ENCODE measurements at places on chromosomes 11 and 22.

GRCh38 chr22:40210818-40211217 lies 33.1 kb downstream of the TNRC6B start:
- no peak for DNase-seq

- DNase-seq, result no peak
Observed at GRCh38 chr11:58958500-58958899, 19.2 kb downstream of the GLYATL1 start.

- DNase-seq, result no peak
Observed at GRCh38 chr11:118000067-118000849, 14.1 kb downstream of the IL10RA start.

GRCh38 chr11:11996321-11997048 lies 11.9 kb downstream of the DKK3 start:
- DNase-seq, result no peak

DNA sequence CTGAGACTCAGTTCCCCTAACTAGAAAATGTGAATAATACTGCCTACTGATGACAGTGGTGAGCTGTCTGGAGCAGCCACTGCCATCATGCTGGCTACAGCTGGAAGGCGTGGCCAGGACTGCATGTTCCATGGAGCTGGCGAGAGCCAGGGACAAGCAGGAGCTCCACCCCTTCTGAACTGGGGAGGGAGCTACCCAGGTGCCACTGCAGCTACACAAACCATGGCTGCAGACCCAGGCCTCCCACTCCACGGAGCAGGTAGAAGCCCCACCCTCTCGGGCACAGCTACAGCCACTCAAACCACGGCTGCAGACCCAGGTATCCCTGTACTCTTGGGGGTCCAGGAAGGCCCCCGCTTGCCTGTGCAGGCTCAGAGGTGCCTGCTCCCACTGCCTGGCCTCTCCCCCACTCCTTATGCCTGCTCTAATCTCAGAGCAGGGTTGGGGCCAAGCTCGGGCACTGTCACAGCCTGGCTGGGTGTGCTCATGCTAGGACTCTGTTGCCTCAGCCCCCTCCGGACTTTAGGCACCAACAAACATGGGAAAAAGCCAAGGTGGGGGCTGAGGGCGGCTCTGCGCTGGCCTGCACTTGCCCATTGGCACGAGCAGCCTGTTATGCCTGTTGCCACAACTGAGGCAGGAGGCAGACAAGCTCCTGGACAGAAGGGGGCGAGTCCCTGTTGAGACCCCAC lies 51.7 kb downstream of the RAB30 start:
- DNase-seq, result no peak

DNA sequence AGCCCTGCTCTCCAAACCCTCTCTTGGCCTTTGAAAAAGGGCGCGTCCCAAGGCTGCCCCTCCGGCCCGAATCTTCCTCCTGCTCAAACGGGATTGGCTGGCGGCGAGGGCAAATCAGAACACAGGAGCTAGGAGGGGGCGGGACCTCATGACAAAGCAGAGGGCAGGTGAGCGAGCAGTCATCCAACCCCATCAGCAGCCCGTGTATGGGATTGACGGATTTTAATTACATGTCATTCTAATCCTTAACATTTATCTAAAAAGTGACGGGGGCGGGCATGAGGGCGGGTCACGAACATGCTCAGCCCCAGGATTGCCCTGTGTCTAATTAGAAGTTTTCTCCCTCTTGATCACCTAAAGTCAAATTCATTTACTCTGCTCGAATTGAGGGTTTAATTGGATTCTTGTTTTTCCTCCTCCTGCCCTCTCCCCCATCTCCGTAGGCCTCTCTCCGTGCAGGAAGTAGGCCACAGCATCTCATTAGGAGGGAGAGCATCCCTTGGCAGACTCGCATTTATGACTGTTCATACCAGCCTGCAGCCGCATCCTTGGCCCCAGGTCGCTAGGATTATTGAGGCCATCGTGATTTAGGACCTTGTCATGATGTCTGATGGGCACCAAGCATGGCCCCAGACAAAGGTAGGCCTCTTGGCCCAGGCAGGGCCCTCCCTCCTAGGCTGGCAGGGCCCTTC lies 147.1 kb downstream of the CHST1 start:
- DNase-seq, result no peak

DNA sequence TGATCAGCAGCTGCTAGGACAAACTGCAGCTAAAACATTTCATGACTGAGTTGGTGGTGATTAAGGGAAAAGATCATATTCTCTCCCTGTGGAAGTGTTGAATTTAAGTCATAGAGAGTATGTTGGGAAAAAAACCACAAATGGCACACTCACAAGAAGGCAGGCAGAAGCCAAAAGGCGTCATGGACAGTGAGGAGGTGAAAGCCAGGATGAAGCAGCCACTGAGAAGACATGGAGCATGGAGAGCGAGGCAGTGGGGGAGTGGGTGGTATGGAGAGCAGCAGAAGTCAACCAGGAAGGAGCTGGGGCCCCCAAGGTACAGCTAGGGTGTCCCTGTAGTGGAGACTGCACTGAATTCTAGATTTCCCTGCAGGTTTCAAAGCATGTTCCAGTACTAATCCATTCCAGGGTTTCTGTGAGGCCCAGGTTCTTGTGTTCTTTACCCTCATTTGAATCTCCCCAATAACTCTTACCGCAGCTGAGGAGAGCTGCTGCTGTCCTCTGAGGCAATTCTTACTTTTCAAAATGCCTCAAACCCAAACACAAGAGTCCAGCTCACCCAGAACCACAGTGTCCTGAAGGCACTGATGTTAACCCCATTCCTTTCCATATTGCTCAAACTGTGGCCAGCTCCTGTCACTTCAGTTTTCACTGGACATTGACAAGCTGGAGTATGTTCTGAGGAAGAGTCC lies 191.8 kb upstream of the E2F8 start:
- DNase-seq, result no peak

GRCh38 chr22:38292694-38293093 lies 19.9 kb upstream of the TMEM184B start:
- no peak for DNase-seq

- DNase-seq, result peak; percentile 0
Observed at GRCh38 chr22:33302049-33302545, 243.9 kb upstream of the SYN3 start.

DNA sequence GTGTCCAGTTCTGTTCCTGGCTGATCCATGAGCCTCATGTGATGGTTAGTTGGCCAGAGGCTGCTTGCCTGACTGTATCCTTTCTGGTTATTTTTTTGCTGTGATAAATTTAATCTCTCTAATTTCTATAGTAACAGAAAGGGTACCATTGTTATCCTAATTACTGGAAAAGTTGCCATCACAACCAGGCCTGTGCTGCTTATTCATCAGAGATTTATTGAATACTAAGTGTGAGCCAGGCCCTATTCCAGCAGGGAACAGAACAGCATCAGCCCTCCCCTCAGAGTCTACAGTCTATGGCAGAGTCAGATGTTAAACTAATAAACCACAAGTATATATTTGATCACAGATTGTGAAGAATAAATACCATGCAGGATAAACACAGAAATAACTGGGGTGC lies 86.8 kb downstream of the DEPDC5 start:
- no peak for DNase-seq

GRCh38 chr11:18285841-18286240 lies 19.8 kb downstream of the SAA1 start:
- no peak for DNase-seq

GRCh38 chr11:69986440-69986787 lies 91.7 kb upstream of the ANO1 start:
- DNase-seq, result no peak

DNA sequence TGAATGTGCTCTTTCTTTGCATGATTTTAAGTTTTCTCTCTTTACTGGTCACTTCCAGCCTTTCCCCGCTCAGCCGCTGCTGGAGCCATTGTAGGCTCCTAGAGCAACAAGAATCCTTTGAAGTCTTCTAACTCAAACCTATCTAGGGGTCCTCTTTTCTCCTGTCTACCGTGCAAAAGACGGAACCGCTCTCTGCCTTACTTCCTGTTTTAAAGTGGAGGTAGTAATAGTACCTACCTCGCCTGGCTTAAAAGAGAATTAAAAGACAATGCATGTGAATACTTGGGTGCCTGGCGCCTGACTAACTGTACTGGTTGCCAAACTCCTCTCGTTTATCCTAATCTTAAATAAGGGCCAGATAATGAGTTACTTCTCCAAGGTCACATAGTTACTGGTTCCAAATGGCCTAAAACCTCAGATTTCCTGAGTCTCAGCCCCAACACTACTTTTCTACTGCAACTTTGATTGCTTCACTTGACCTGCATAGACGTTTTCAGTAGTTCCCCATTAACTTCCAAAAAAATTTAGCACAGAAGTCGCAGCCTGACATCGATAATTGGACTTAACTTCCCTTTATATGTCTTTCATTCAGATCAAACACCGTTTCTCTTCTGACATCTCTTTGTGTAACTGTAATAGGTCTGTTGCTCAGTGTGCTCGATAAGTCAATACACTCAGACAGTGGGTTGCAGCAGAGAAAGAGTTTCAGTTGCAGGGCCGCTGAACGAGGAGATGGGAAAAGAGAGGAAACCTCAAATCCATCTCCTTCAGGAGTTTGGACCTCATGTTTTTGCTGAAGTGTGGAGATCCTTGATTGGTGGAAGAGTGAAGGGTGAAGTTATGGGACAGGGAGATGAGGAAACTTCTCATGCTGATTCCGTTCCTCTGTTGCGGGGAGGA lies 891 bp downstream of the SAMM50 start:
- no peak for DNase-seq

GRCh38 chr11:119747868-119748660 lies 19.1 kb upstream of the NECTIN1 start:
- DNase-seq, result no peak

DNA sequence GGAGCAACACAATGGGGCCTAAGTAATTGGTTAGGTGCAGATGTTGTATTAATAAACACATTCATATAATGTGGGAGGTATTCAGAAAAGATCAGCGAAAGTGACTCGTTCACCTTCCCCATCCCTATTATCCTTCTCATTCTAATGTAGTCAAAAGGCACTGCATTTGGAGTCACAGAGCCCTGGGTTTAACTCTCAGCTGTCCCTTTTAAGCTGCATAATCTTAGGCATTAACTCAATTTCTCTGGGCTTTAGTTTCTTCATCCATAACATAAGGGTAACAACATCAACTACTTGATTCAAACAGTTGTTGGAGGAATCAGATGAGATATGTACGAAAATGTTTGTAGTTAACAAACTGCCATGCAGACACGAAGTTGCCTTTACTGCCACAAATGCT lies 187.6 kb upstream of the PITPNB start:
- DNase-seq, result no peak

GRCh38 chr22:50626314-50626849 lies 1.6 kb downstream of the ARSA start:
- DNase-seq, result no peak

DNA sequence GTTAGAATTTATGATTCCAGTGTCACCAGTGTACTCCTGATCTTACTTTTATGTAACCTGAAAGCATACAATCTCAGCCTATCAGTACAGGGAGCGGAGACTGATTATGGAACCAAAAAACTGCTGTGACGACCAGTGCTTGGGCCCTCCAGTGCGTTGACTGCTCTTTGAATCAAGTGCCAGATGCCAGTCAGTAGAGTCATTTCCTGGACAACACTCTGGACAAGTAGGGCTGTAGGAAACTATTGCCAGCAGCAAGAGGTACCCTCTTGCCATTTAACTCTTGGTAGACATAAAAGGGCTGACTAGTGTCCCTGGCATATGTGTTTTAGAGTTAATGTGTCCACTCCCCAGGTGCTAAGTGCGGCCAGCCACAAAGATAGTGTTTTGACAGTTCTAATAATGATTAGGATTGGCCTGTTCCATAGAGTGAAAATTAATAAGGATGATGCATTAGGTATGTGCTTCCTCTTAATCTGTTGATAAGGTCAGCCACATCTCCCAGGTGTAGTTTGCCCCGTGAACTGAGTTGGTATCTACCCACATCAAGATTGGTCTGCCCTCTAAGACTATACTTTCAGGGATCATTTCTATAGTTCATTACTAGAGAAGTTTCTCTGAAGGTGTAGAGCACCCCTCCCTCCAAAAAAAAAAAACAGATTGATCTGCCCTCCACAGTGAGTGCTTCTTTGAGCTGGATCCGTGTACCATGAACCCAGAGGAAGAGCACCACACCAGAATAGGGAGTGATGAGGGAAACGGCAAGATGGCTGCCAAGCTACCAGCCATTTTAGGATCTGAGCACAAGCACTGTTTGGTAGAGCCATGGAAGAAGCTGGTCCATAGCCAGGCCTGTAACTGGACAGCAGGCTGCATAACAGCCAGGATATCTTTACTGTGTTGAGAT lies 20.7 kb upstream of the AIFM3 start:
- DNase-seq, result no peak

- DNase-seq, result no peak
Observed at GRCh38 chr11:98940913-98941312, 79.8 kb upstream of the CNTN5 start.

- no peak for DNase-seq
Observed at GRCh38 chr22:41217553-41218157, 12.5 kb downstream of the L3MBTL2 start.

DNA sequence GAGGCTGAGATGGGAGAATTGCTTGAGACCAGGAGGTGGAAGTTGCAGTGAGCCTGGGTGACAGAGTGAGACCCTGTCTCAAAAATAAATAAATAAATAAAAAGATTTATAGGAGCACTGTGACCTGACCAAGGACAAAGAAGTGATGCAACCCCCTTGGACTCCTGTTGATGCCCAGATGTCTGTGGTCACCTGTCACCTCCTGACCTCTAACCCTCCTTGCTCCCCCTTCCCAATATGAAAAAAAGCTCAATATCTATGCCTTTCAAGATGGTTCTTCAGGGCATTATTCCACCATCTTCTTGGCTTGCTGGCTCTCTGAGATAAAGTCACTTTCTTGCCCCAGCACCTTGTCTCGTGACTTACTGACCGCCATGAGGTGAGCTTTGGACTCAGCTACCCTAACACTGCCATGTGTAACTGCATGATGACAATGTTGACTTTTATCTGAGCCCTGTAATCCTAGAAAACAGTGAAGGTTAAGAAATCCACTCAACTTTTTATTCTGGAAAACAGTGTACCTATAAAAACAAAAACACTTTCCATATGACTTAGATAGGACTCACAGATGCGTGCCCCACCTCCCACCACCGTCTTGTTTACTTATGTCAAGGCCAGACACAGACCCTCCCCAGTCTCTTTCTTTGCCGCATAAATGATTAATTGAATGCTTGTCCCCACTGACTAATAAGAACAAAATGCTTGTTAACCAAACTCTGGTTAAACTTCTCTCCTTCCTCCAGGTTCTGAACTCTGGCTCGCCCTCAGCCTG lies 360.5 kb downstream of the BUD13 start:
- DNase-seq, result peak; percentile 29

- no peak for DNase-seq
Observed at GRCh38 chr11:43830928-43831440, 49.6 kb upstream of the ALKBH3 start.

- DNase-seq, result no peak
Observed at GRCh38 chr22:25848954-25849353, 107.0 kb downstream of the MYO18B start.

- DNase-seq, result no peak
Observed at GRCh38 chr11:14042686-14043465, 80.4 kb downstream of the SPON1 start.

All from NCI-H748 treated with DMSO at 0.1 percent for 48 hours (cell line).